ENCODE measurements at places on chromosomes 12 and 14.

- no peak for DNase-seq
Measured at GRCh38 chr12:64103825-64104740, 118.0 kb downstream of the KICS2 start.

DNA sequence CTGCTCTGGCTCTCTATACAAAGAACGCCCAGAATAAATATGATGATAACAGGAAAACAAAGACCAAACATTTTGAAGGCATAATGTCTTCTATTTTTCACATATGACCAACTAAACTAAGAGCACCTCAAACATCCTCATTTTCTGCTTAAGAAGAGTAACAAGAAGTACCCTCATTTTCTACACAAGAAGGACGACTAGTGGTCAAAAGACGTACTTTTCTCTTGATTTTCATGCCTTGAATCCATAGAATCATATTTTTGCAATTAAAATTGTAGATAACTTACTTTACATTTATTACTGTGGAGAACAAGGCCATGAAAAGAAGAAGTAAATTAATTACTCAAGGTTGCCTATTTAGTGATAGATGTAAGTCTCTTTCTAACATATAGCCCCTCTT lies 358.6 kb downstream of the DUSP6 start:
- DNase-seq = peak; percentile 18

- DNase-seq = no peak
Measured at GRCh38 chr14:90177539-90178189, 78.7 kb upstream of the PSMC1 start.

- no peak for DNase-seq
Measured at GRCh38 chr12:42516573-42516972, 73.0 kb downstream of the PRICKLE1 start.

All from NCI-H2107 (cell line).